Activated B cell treated with CpG ODN at 0.5 μM for 24 hours (primary cell): ENCODE measurements at places on chromosomes 6 and 20.

GRCh38 chr6:53671111-53671510, 5.6 kb upstream of the KLHL31 start:
- H3K27ac ChIP-seq = no peak overlapping the region
- no peak overlapping the region for H3K4me3 ChIP-seq
- no peak for DNase-seq
- H3K4me1 ChIP-seq = no peaks in the 10 kb centered on the region
- peaks cover 35% of the 10 kb centered on the region for H3K27me3 ChIP-seq
- no peaks in the 10 kb centered on the region for H3K36me3 ChIP-seq

DNA sequence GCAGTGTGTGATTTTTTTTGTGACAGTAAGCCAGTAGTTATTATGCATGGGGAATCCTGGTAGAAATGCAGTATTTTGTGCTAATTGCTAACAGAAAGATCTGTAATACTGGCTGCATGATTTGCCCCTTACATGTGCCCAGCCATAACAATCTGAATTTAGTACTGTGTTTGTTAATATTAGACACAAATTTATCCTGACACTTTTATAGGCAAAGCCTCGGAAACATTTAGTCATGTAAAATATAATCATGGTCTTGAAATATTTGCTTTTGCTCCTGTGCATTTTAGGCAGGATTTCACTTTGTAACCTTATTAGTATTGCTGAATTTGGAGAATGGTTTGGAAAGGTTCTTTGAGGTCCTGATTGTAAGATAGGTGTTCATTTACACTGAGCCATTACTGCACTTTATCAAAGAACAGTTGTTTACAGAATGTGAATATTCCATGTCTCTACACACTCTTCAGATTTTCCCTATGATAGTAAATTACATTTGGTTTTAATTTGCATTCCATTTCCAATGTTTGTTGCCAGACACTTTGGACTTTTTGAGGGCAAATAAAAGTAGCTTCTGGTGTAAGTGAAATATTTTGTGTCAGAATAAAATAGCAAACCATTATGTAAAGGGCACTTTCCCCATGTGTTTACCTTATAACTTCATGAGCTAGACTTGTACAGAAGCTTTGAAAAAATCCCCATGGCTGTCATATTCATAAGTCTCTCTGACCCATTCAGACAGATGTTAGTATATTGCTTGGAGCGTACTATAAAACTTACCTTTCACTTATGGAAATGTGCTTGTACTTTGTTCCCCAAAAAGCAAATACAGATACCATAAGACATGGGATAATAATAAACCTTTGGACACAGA, 349.9 kb downstream of the ARHGAP18 start:
- DNase-seq = no peak
- peaks cover 4% of the 10 kb centered on the region for H3K27me3 ChIP-seq
- H3K4me3 ChIP-seq = no peak overlapping the region
- no peaks in the 10 kb centered on the region for H3K36me3 ChIP-seq
- no peak overlapping the region for H3K27ac ChIP-seq

- H3K27me3 ChIP-seq = peaks cover 50% of the 10 kb centered on the region
- no peak for DNase-seq
- H3K4me1 ChIP-seq = no peaks in the 10 kb centered on the region
- no peak overlapping the region for H3K27ac ChIP-seq
- no peak overlapping the region for H3K4me3 ChIP-seq
Observed at GRCh38 chr20:2538356-2538755, 2.0 kb downstream of the TMC2 start.

DNA sequence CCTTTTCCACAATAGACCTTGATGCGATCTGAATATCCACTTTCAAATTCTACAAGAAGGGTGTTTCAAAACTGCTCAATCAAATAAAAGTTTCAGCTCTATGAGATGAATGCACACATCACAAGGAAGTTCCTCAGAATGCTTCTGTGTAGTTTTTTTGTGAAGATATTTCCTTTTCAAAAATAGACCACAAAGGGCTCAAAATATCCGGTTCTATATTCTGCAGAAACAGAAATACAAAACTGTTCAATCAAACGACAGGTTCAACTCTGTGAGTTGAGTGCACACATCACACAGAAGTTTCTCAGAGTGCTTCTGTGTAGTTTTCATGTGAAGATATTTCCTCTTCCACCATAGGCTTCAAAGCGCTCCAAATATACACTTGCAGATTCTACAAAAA, 293.9 kb upstream of the DEFB115 start:
- H3K4me3 ChIP-seq = no peak overlapping the region
- H3K27me3 ChIP-seq = no peaks in the 10 kb centered on the region
- H3K4me1 ChIP-seq = no peaks in the 10 kb centered on the region

GRCh38 chr20:13212750-13213149, 8.3 kb upstream of the ISM1 start:
- H3K4me1 ChIP-seq = no peaks in the 10 kb centered on the region
- H3K4me3 ChIP-seq = no peak overlapping the region
- no peak overlapping the region for H3K27ac ChIP-seq
- DNase-seq = no peak

DNA sequence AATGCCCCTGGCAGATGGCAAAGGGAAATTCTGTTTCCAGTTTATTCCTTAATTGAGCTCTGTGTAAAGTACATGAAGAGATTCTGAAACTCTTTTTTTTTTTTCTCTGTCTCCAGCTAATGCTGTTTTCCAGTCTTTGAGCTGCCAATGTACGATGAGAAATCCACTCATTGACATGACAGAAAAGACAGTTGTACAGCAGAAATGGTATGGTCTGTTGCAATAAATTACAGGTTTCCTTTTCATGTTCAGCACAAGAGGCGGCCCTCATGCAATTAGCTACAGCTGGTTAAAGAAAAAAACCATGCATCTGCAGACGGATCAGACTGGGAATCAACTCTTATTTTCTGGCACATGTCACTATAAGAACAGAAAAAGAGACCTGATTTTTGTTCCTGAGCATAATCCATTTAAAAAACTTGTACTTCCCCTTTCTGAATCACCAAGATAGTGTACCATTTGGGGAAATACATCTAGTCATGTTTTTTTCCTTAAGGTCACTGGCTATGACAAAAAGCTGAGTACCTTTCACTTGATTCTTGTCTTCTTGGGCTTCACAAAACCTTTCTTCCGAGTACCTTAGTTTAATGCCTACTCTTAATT, 289.8 kb upstream of the PREP start:
- no peak overlapping the region for H3K4me3 ChIP-seq
- no peaks in the 10 kb centered on the region for H3K4me1 ChIP-seq
- no peak overlapping the region for H3K27ac ChIP-seq
- H3K36me3 ChIP-seq = no peaks in the 10 kb centered on the region
- H3K27me3 ChIP-seq = peaks cover 9% of the 10 kb centered on the region

DNA sequence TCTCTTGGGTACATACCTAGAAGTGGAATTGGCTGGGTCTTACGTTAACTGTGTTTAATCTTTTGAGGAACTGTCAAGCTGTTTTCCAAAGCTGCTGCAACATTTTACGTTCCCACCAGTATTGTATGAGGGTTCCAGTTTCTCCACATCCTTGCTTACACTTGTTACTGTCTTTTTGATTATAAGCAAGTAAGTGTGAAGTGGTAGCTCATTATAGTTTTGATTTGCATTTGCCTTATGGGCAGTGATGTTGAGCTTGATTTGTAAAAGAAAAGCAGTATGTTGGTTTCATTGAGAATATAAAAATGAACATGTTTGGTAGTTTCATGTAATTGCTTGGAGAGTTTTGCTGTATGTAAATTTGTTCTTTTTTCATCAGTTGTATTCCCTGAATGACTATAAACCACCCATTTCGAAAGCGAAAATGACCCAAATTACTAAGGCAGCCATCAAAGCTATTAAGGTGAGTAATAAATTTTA, 40.4 kb downstream of the SCAF8 start:
- peaks cover 58% of the 10 kb centered on the region for H3K36me3 ChIP-seq
- peak overlapping the region; percentile 64 for H3K27ac ChIP-seq
- H3K27me3 ChIP-seq = no peaks in the 10 kb centered on the region
- no peak for DNase-seq
- H3K4me1 ChIP-seq = peaks cover 41% of the 10 kb centered on the region
- peak overlapping the region; percentile 33 for H3K4me3 ChIP-seq

DNA sequence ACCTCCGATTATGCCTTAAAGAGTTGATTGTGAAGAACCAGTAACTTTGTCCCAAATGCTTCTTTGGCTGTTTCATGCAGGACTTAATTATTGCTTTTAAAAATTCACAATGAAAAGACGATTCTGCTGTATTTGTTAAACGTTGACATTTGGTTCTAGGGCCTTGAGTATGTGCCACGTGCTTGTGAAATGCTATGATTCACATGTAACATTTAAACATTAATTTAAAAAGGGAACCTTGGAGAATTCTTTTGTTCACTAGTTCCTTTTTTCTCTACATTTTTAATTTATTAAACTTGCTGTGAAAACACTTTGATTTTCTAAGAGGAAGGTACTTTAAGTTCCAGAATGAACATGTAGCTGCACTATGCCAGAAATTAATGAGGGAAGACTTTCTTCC, 9.5 kb downstream of the GZF1 start:
- peaks cover 14% of the 10 kb centered on the region for H3K4me1 ChIP-seq
- no peaks in the 10 kb centered on the region for H3K27me3 ChIP-seq
- H3K36me3 ChIP-seq = peaks cover 81% of the 10 kb centered on the region
- no peak overlapping the region for H3K27ac ChIP-seq
- DNase-seq = no peak
- no peak overlapping the region for H3K4me3 ChIP-seq
